ENCODE measurements at places on chromosomes 7 and 10. TPM values are rescaled to one million over a fixed set of nuclear protein-coding genes. Genes with fewer than 3 reads are reported as not detected.

Gene ELAPOR2
- 34.6 TPM for polyA plus RNA-seq

Gene ZNF727
- not detected for polyA plus RNA-seq

Gene SPDYE5
- polyA plus RNA-seq = 2.0 TPM

Gene SFRP5
- 4.3 TPM for polyA plus RNA-seq

Gene DRGX
- polyA plus RNA-seq = 62.2 TPM

Gene SPDYE6
- 16.4 TPM for polyA plus RNA-seq

Gene HECW1
- polyA plus RNA-seq = 20.9 TPM

Gene RELN
- 63.2 TPM for polyA plus RNA-seq
